ENCODE measurements at places on chromosomes 7 and 10. TPM values are rescaled to one million over a fixed set of nuclear protein-coding genes. Genes with fewer than 3 reads are reported as not detected.

- H3K4me3 ChIP-seq: no peak within 1 kb of the TSS
- H3K36me3 ChIP-seq: no peaks in the 10 kb centered on the region
- no peak for DNase-seq
These were observed at the start of gene LYZL2 for GRCh38 chr10:30629653-30630052. LYZL2 (minus strand) TSS chr10:30629753; CDS start chr10:30626915, 2,838 bp downstream.

GRCh38 chr10:33966946-33967345, 632.5 kb upstream of the NRP1 start:
- no peak overlapping the region for H3K27ac ChIP-seq
- H3K4me3 ChIP-seq: no peak overlapping the region
- H3K27me3 ChIP-seq: no peaks in the 10 kb centered on the region
- H3K4me1 ChIP-seq: no peaks in the 10 kb centered on the region
- no peak for DNase-seq
- H3K36me3 ChIP-seq: no peaks in the 10 kb centered on the region

- no peak overlapping the region for H3K27ac ChIP-seq
- no peaks in the 10 kb centered on the region for H3K27me3 ChIP-seq
- H3K4me1 ChIP-seq: no peaks in the 10 kb centered on the region
- no peak for DNase-seq
- no peaks in the 10 kb centered on the region for H3K36me3 ChIP-seq
- H3K4me3 ChIP-seq: no peak overlapping the region
These were observed 176.7 kb downstream of the ADARB2 start for GRCh38 chr10:1560535-1561192.

DNA sequence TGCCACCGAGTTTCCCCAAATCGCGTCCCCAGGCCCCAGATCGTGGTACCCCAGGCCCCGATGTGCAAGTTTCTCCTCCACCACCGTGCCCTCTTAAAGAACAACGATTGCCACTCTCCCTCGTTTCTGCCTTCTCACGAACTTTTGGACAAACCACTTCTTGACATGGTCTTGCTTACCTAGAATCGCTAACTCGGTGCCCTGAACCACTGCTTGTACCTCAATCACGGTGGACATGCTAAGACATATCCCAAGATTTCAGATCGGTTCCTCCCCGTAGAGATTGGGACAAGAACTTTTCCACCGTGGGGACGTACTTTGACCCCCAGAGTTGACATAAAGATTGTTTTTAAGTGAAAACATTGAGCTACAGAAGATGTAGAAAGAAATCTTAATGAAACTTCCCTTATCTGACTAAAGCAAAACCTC, 477 bp upstream of the ZC3HAV1 start:
- peak overlapping the region; percentile 98 for H3K27ac ChIP-seq
- H3K36me3 ChIP-seq: no peaks in the 10 kb centered on the region
- peak overlapping the region; percentile 86 for H3K4me3 ChIP-seq
- DNase-seq: no peak

GRCh38 chr7:104843198-104843597, 170.8 kb upstream of the KMT2E start:
- H3K4me3 ChIP-seq: no peak overlapping the region
- no peaks in the 10 kb centered on the region for H3K36me3 ChIP-seq
- no peaks in the 10 kb centered on the region for H3K27me3 ChIP-seq
- no peak for DNase-seq

ATOH7 gene
- polyA plus RNA-seq: 3.0 TPM

SPDYE11 gene
- not detected for polyA plus RNA-seq

AMZ1 gene
- polyA plus RNA-seq: not detected

UPK3BL2 gene
- polyA plus RNA-seq: 5.8 TPM
